T-helper 1 cell (primary cell): ENCODE measurements at places on chromosomes 3 and 15.

- no peak for DNase-seq
These were observed 29.2 kb downstream of the NEO1 start for GRCh38 chr15:73081321-73081958.

- no peak for DNase-seq
These were observed 549.5 kb downstream of the NTRK3 start for GRCh38 chr15:87707071-87707470.

- DNase-seq: no peak
These were observed 99.8 kb upstream of the CHMP2B start for GRCh38 chr3:87127281-87127680.

GRCh38 chr15:96331144-96331944 is 844 bp downstream of the NR2F2 start:
- no peak for DNase-seq

DNA sequence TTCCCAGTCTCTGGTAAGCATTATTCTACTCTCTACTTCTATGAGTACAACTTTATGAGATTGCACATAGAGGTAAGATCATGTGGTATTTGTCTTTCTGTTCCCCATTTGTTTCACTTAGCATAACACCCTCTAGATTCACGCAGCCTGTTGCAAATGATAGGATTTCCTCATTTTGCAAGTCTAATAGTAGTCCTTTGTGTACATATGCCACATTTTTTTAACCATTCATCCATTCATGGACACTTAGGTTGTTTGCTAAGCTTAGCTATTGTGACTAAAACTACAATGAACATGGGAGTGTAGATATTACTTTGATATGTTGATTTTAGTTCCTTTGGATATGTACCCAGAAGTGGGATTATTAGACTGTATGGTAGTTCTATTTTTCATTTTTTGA is 717.9 kb upstream of the ALCAM start:
- no peak for DNase-seq

- no peak for DNase-seq
These were observed 42.6 kb downstream of the HCN4 start for GRCh38 chr15:73326157-73326556.

- no peak for DNase-seq
These were observed 240.8 kb downstream of the NFKBIZ start for GRCh38 chr3:102089904-102090720.

DNA sequence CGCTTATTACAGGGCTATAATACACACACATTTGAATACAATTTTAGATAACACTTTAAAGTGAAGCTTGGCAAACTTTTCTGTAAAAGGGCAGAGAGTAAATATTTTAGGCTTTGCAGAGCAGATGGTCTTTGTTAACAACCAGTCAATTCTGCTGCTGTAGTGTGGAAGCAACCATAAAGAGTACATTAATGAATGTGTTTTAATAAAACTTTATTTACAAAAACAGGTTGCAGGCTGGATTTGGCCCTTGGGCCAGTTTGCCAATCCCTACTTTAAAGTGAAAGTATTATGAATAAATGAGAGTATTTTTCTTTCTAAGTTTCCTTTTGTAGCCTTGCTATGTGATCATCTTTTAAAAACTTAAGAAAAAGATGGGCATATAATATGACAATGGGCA is 20.7 kb upstream of the ANKRD34C start:
- no peak for DNase-seq

DNA sequence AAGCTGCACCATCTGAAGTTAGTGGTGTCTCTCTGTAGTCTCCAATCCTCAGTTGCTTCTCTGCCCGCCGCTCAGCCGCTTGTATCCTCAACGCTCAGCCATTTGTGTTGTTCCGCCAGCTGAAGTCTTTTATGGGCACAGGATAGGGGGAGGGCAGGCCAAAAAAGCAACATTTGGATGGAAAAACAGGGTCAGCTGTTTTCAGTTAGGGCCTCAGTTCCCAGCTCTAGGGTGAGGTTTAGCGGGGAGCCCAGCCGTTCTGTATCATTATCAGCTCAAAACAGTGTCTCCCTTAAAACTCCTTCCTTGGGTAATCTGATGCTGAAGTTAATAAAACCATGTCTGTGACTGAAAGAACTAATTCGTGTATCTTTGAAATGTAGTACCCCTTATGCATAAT is 329.5 kb upstream of the AZI2 start:
- DNase-seq: no peak

DNA sequence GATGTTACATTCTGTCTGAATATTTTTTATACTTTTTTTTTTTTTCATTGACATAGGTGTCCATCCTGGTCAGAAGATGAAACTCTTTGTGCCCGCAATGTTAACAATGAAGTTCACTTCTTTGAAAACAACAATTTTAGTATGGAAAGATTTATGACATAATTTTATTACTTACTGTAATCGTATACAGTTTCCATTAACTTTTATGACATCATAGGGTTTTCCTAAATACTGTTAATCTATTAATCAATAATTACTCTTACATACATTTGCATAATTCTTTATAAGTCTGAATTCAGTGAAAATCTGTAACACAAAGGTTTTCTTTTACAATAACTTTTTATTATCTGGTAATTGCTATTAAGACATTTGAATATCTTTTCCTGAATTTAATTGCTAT is 17.7 kb downstream of the EIF2A start:
- DNase-seq: no peak

DNA sequence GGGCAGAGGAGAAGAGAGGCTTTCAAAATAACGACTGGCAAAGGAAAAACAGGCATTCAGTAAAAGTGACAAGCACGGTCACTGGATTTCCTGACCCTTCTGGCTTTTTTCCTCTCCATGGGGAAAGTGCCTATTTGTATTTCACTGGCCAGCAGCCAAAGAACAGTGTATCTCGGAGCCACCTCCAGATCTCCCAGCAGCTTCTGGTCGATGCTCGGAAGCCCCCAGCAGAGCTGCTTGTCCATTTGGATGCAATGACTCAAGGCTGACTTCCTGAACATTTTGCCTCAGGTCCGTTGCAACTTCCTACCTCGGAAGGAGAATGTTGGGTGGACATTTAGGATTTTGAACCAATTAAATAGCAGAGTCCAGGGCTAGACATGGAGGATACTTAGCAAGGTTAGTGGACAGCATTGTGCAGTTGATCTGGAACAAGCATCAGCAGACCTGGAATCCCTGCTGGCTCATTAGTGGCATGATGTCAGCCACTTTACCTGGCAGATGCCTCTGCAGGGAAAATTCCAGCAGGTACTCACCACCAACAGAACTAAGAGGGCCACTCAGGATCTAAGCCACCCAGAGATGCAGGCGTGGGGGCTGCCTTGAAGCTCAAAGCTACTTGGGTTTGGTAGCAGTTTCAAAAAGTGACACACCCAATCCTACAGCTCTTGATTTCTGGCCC is 1.1 kb downstream of the FAM107A start:
- no peak for DNase-seq

- DNase-seq: no peak
These were observed 13.9 kb downstream of the FILIP1L start for GRCh38 chr3:100100425-100100824.

GRCh38 chr15:59105854-59106253 is 908 bp downstream of the CCNB2 start:
- DNase-seq: no peak

DNA sequence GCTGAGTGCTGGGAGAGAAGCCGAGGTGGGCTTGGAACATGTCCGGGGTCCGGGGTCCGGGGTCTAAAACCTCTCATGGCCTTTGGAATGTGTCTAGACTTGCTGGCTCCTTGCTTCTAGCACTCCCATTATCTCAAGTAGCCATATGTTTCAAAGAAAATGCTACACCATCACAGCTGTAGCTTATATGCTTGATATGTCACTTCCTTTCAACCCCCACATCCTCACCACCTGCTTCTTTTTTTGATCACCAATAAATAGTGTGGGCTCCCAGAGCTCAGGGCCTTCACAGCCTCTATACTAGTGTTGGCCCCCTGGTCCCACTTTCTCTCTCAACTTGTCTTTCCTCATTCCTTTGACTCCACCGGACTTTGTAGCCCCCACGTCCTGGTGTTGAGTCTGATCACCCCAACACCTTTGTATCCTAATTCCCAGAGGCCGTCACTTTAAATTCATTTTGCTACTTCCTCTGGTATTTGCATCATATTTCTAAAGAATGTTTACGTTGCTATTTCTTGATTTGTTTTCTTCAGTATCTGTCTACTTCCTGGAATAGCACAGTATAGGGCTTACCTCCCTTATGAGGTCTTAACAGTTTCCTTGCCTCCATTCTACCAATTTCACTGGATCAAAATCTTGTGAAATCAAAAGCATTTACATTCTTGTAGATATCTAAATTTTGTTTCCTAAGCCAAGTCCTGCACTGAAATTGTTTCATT is 71.9 kb upstream of the CHRNB4 start:
- DNase-seq: no peak

DNA sequence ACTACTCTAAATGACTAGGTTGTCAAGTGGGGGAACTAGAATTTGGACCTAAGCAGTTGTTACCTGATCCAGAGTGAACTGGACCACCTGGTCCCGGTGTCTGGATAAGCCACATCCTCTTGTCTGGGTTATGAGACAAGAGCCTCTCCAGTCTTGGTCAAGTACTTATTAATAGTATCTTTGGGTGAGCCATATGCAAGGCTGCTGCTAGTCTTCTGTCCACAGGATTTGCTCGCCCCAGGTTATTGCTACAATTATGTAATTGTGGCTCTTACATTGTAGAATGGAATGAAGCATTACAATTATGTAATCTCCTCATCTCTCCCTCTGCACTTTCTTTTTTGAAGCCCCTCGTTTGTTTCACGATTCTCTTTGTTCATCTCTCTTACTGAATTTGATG is 24.0 kb upstream of the AGBL1 start:
- DNase-seq: no peak

DNA sequence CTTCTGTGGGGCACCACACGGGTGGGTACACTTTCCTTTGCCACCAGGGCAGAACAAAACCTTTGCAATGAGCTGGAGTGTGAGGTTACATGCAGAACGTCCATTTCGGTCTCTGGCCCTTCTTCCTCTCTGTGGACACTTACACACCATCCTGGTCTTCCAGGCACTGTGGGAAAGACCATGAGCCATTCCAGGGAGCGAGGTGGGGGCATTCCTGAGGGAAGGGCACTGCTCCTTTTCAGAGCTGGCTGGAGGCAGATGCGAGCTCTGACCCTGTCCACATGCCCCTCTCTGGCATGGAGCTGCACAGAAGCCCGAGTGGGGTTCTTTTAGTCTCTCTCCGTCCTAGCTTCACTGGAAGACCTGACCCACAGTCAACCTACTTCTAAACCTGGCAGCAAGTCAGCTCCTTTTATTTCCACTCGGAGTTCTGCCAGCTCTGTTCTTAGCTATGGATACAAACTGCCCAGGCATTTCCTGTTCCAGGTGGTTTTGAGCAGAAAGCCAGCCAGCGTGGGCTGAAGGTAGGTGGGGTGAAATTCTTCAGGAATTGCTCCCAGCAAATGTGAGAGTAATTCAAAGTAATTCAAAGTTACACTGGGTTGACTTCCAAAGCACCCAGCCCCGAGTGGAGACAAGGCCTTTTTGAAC is 281.4 kb downstream of the ADAMTS17 start:
- no peak for DNase-seq

- DNase-seq: no peak
These were observed 2.0 kb downstream of the XRN1 start for GRCh38 chr3:142445816-142446254.

GRCh38 chr15:52288051-52288942 is 7.3 kb downstream of the MYO5C start:
- no peak for DNase-seq

- peak; percentile 61 for DNase-seq
These were observed 1.9 kb downstream of the OSBPL10 start for GRCh38 chr3:31979001-31979697.

GRCh38 chr3:11204697-11205348 is 50.5 kb downstream of the HRH1 start:
- no peak for DNase-seq

GRCh38 chr3:153163756-153164550 is 1.9 kb downstream of the RAP2B start:
- no peak for DNase-seq
